Activated CD8-positive, alpha-beta memory T cell treated with anti-CD3 and anti-CD28 coated beads for 1 hour (primary cell): ENCODE measurements at places on chromosomes 5 and 9.

GRCh38 chr9:131524665-131525315 is 6.3 kb downstream of the UCK1 start:
- DNase-seq: no peak

DNA sequence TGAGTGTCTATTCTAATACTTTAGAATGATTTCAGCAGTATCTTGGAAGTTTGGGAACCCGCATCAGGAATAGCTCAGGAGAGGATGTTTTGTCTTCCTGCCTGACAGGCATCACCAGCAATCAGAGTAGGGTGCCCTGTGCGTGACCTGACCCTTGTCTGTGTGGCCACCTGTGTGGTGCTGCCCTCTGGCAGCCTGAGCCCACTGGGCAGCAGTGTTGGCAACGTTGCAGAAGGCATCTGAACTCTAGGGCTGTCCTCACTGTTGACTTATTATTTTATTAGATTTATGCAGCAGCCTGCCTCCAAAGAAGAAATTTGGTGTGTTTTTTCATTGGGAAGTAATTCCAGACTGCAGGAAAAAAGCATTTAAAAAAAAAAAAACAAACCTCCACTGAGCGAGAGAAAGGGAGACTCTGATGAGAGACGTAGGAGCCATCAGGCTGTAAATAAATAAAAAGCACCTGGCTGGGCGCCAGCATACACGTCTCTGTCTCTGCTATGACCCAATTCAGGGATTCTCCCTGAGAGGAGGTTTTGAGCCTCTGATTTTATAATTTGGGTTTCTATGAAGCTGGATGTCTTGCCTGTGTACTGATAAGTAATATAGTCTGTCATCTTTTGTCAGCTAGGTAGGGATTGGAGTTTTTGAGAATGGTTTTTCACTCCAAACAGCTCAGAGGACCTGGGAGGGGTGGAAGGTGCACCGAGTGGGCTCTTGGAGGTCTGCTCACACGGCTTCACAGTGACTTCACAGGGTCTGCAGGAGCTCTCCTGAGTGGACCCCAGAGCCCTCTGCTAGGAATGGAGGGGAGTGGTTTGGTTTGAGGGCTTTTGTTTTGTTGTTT is 49.0 kb downstream of the FAM78A start:
- DNase-seq: no peak

DNA sequence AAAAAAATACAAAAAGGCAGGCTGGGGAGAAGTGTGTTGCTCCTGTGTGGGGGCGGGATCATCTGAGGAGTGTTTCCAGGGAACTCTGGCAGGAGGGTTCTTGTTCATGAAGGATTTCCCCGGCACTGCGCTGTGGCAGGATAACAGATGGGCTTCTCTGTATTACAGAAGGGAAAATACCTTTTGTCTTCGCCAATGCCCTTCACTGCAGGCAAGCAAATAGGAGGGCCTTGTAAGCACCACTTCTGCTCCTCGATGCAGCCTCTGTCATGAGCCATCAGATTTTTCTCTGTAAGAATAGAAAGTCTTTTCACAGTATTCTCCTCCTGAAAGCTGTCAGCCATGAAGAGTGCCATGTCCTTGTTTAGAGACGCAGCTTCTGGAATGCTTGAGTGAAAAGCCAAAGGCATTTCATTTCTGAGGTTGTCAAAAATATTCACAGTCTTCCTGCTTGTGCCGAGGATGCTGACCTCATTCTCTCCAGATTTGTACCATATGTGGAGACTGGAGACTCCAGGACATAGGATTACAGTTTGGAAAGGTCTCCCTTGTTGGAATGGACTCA is 294.0 kb downstream of the YTHDC2 start:
- DNase-seq: no peak

GRCh38 chr5:74433255-74433895 is 207.2 kb downstream of the ENC1 start:
- no peak for DNase-seq

GRCh38 chr5:170541146-170541769 is 37.4 kb downstream of the KCNIP1 start:
- no peak for DNase-seq

DNA sequence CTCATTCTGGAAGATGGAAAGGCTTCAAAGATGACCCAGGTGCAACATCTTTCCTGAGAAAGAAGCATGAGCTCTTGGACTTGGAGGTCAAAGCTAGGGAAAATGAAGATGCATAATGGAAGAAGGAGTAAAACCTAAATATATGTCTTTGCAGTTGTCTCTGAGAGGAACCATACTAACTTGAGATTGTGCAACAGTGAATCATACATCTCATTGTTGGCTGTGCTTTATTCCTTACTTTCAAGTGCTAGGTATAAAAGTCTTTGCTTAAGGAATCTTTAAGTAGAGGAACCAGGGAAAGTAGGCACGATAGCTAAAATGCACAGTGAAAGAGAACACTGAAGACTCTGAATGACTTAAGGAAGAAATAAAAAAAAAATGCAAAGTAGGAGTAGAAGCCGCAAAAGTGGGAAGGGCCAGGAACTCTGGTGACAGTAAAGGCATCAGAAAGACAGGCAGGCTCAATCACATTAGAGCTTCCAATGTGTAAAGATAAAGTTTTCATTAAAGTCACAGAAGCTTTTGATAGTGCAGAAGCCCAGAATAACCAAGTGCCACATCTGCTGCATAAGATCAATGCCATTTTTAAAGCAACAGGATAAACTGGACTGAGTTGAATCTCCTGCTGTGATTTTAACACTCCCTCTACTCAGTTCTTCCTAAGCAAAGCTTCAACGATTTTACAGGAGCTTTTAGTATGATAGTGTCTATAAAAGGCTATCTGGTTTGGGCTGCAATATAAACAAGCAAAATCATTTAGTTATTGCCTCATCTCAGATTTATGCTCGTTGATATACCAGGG is 432.3 kb upstream of the EDIL3 start:
- DNase-seq: no peak

- DNase-seq: no peak
Measured at GRCh38 chr9:68947015-68947414, 66.9 kb downstream of the PRKACG start.

DNA sequence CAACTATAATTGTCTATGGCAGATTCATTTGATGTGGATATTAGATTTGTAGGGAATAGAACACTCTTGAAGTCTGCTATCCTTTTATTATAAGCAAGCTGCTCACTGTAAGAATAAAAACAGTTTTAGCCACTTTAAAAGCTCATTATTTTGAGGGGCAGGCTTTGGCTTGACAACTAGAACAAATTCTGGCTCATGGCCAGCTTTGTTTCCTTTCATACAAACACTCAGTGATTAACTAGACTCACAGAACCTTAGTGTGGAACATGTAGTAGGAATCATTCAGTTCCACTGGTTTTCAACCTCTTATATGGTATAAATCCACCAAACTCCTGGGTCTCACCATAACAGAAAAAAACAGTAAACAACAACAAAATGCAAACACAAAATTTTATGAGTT is 27.4 kb upstream of the CEP120 start:
- DNase-seq: no peak

DNA sequence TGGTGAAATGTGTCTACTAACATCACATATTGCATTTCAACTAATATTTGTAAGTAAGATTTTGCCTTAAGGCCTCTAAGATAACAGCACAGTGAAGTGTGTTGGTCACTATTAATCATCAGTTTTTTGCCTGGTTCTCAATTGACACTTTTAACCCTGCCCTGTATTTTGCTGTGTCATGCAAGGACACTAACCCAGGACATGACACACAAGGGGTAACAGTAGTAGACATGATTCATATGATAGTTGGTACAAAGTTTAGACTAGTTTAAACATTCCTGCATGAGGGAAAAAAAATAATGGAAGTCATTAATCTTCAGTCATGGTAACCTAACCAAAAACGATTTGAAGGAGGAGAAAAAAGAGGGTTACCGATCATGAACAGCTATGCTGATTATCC is 207.0 kb downstream of the DEPDC1B start:
- DNase-seq: no peak
